Right lobe of liver (tissue), 6 donors: ENCODE measurements at places on chromosomes 11 and 22. TPM values are rescaled to one million over a fixed set of nuclear protein-coding genes. Genes with fewer than 3 reads are reported as not detected.

Gene ART1
- not detected for total RNA-seq

Gene IL18
- total RNA-seq = 4.5 TPM

Gene C11orf21
- 0.47 TPM for total RNA-seq

DNA sequence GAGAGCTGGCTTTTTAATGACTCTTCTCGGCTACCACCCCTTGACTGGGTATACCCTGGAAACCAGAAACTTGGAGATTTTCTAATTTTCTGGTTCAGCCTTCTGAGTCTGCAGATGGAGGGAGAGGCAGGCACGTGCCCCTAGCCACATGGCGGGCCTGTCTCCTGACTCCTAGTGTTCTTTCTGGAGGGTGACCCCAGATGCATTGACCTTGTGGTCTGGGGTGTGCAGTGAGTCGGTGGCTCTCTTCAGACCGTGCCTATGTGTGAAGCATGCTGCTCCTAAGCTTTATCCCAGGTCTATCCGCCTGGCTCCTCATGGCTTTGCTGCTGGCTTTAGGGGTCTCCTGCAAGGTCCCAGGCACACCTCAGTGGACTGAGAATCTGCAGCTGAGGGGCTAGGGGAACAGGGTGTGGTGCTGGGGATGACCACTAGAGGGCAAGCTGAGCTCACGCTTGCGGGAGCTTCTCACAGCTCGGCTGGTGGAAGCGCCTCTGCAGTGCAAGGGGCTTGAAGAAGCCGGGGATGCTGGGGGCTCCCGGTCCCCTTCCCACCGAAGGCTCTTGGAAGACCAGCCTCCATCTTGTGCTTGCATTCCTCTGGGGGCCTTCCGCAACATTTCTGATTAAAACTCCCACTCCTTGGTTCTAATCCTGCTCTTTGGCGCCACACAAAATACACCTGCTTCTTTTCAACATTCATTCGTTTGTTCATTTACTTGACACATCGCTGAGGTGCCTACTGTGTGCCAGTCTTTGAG is 51.8 kb downstream of the OTOG start:
- peak; percentile 77 for DNase-seq

DNA sequence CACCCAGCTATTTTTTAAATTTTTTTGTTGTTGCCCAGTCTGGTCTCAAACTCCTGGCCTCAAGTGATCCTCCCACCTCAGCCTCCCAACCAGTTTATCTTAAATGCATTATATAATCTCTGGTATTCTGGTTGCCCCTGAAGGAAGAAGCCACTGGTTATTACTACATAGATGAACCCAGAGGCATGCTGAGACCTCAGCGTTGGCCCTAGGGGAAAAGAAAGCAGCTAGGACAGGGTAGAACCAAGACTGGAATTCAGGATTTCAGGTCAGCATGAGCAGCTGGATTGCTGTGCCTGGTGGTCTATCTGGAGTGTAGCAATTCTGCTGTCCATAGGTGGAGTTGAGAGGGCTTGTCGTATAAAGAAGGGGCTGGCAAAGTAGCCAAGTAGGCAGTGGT is 67.2 kb downstream of the PARVA start:
- no peak for DNase-seq

- no peak for DNase-seq
Observed at GRCh38 chr22:50572965-50573364, 5.3 kb downstream of the CPT1B start.

DNA sequence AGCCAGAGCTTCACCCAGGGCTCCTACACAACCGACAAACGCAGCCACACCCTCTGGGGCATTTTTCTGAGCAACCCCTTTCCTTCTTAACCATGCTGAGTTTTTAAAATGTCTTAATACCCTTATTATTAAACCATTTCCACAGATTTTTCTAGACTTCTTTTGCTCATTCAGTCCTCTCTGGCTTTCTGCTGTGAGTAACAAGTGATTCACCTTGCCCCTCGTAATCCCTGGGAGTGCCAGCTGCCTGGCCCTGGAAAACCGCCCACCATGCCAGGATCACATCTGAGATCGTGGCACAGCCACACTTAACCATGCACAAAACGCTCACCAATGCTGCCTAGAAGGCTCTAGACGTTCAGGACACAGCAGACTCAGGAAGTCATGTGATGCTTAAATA is 25.4 kb downstream of the YPEL1 start:
- DNase-seq = no peak

DNA sequence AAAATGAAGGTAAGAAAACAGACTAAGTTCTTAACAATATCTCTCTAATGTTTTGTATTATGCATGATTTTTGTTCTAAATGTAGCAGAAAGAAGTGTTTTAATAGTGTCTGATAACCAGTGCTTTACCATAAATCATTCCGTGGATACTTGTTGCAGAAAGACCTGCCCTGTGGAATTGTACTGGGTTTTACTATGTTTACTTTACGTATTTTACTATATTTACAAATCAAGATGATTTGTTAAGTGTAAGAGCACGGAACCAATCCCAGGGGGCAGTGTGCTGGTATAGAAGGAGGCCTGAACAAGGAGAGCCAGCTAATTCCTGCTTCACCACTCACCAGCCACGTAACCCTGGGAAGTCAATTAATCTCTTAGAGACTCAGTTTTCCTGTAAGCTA is 1.4 kb downstream of the HTR3B start:
- no peak for DNase-seq

- DNase-seq = no peak
Observed at GRCh38 chr11:70720281-70720680, 322.0 kb downstream of the CTTN start.

- no peak for DNase-seq
Observed at GRCh38 chr11:32430568-32431381, 4.6 kb downstream of the WT1 start.

- no peak for DNase-seq
Observed at GRCh38 chr11:36803084-36803483, 205.0 kb upstream of the RAG2 start.
